AG04449 (cell line): ENCODE measurements at places on chromosomes 3 and 15.

DNA sequence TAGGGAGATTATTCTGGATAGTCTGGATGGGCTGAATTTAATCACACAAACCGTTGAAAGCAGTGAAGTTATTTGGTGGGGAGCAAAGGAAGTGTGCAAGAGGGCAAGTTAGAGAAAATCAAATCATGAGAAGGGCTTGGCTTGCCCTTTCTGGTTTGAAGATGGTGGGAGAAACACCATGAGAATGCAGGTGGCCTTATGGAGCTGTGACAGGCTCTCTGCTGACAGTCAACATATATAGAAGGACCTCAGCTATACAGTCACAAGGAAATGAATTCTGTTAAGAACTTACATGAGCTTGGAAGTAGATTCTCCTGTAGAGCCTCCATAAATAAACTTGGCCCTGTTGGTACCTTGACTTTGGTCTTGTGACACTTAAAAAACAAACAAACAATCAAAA lies 72.3 kb downstream of the GMNC start:
- no peak for DNase-seq

DNA sequence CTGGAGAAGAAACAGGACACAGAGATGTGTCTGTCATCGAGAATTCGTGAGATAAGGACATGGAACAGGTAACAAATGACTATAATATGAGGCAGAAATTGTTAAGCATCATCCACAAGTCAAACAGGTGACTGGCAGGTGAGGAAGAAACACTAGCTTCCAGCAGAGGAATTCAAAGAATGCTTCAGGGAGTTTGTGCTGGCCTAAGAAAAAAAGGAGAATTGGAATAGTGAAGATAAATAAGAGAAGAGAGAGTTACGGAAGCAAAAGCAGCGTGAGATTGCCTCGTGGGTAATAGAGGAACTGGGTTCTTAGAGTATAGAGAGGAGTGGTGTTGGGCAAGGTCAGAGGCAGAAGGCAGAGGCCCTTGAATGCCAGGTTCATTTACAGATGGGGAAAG lies 22.9 kb upstream of the FGF12 start:
- no peak for DNase-seq

GRCh38 chr3:177282119-177282655 lies 84.9 kb upstream of the TBL1XR1 start:
- DNase-seq, result no peak

GRCh38 chr3:52119099-52119498 lies 35.1 kb downstream of the POC1A start:
- DNase-seq, result no peak

DNA sequence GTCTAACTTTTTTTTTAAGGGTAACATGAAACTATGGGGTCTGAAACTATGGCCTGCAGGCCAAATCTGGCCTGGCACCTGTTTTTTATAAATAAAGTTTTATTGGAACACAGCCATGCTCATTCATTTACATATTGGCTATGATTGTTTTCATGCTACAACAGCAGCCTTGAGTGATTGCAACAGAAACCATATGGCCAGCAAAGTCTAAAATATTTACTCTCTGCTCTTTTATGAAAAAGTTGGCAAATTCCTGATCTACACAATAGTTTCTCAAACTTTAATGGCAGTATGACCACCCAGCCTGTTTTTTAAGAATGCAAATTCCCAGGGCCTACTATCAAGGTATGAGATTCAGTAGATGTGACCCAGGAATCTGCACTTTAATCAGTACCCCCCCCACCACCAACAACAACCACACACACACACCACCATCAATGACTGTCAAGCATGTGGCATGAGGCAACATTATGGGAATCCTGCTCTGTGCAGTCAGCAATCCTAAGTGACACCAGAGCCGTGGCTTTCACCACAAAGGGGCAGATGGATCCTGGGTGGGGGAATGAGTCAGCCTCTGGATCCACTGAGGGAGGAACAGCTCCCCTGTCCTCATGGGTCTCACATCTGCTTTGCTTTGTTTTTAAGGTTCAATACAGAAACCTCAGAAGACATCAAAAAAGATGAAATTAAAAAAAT lies 142.8 kb downstream of the NTRK3 start:
- DNase-seq, result no peak

DNA sequence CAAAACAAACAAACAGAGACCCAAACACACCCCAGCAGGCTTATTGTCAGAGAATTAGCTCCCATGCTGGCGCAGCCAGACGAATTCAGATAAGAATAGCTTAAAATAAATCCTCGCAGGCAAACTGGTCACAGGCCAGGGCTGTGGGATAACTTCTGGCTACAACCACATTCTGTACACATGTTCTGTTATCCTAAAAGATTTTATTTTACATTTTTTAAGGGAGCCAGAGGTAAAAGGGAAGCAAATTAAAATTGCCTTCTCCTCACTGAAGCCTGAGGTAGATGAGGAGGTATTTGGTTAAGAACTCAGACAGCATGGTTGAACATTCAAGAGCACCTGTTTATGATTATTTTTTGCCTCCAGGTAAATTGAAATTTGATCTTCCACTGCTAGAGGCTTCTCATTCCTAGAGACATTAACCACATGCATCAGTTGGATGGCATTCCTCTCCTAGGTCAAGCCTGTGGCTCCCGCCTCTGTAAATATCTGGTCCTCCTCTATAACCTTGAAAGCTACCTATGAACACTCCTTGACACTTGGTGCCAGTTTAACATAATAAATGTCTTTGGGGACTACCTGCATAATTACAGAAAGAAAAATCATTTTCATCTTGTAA lies 190.3 kb downstream of the SATB1 start:
- no peak for DNase-seq

GRCh38 chr15:70098461-70099166 lies 897 bp upstream of the TLE3 start:
- DNase-seq, result no peak

GRCh38 chr3:169623971-169624370 lies 39.5 kb downstream of the MECOM start:
- DNase-seq, result no peak

- no peak for DNase-seq
These were observed 267.9 kb upstream of the THBS1 start for GRCh38 chr15:39312984-39313383.

- DNase-seq, result no peak
These were observed 37.8 kb upstream of the TRH start for GRCh38 chr3:129936757-129937156.

GRCh38 chr3:96190024-96190616 lies 624.3 kb upstream of the EPHA6 start:
- no peak for DNase-seq

DNA sequence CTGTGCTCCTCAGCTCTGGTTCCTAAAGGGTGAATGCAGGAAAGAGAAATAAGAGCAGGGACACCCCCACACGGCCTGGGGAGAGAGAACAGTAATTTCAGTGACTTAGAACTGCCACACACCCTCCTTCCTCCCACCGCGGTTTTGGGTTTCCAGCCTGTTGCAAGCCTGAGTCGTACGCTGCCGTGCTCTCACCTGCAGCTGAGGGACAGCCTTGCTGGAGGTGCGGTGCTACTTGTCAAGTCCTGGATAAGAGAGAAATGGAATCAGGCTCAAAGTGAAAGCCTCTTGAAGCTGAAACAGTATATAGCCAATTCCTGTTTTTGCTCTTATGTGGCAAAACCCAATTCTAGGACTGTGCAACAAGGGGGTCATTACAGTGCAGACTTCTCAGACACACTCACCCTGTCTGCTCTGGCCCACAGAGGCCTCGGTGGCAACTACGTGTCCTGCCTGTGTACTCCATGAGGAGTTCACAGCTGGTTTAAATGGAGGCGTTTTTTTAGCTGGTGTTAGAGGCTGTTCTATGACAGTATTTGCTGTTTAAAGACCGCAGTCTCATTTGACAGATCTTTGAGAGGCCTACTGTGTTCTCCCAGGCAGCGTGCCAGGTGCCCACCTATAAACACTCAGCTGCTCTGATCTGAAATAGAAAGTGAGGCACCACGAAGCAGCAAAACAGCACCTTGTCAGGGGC lies 42.9 kb downstream of the TBC1D2B start:
- DNase-seq, result no peak
